ENCODE measurements at places on chromosomes 13 and 19. TPM values are rescaled to one million over a fixed set of nuclear protein-coding genes. Genes with fewer than 3 reads are reported as not detected.

LILRA1 gene
- not detected for polyA plus RNA-seq

ATP8B3 gene
- polyA plus RNA-seq = 0.83 TPM

NLRP7 gene
- polyA plus RNA-seq = not detected

HCN2 gene
- polyA plus RNA-seq = not detected

STOML3 gene
- not detected for polyA plus RNA-seq

FAM216B gene
- not detected for polyA plus RNA-seq

C13orf42 gene
- not detected for polyA plus RNA-seq

CNFN gene
- polyA plus RNA-seq = 0.52 TPM

SBK2 gene
- polyA plus RNA-seq = not detected

LILRB1 gene
- not detected for polyA plus RNA-seq

FAM124A gene
- not detected for polyA plus RNA-seq

KLK7 gene
- not detected for polyA plus RNA-seq

GAPDHS gene
- not detected for polyA plus RNA-seq

TSHZ3 gene
- polyA plus RNA-seq = 0.21 TPM

KLF12 gene
- polyA plus RNA-seq = 24.8 TPM

GPR12 gene
- not detected for polyA plus RNA-seq

SH2D3A gene
- 35.2 TPM for polyA plus RNA-seq

GIPC1 gene
- polyA plus RNA-seq = 34.0 TPM

EFNB2 gene
- polyA plus RNA-seq = not detected

GRCh38 chr13:32056316-32056715 lies 24.7 kb downstream of the FRY start:
- no peak for DNase-seq

- DNase-seq = peak; percentile 25
These were observed 405.8 kb downstream of the FGF9 start for GRCh38 chr13:22076658-22077057.

DNA sequence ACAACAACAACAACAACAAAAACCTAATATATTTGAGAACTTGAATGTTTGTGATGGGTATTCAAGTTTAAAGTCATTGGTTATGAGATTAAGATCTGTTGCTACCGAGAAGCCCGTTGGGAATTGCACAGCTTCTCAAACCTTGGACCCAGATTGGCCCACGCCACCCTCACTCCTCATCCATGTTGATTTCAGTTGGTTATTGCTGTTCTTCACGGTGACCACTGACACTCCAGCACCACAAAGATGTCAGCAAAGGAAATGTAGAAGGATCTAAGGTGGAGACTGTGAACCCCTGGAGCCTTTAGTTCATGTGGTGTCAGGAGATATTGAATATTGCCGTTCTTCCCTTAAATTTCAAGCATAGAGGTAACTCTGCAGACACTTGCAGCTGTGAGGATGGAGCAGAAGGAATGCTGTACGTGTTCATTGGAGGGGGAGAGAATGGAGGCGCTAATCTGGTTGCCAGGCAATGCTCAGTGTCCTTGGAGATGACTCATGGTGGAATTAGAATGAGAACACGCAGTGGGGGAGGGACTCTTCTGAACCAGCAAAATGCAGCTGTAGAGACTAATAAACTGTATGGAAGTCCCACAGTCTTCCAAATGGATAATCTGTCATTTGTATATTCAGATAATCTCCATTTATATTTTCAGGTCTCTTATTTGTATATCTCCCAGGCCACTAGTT lies 20.8 kb upstream of the ZNF835 start:
- no peak for DNase-seq

DNA sequence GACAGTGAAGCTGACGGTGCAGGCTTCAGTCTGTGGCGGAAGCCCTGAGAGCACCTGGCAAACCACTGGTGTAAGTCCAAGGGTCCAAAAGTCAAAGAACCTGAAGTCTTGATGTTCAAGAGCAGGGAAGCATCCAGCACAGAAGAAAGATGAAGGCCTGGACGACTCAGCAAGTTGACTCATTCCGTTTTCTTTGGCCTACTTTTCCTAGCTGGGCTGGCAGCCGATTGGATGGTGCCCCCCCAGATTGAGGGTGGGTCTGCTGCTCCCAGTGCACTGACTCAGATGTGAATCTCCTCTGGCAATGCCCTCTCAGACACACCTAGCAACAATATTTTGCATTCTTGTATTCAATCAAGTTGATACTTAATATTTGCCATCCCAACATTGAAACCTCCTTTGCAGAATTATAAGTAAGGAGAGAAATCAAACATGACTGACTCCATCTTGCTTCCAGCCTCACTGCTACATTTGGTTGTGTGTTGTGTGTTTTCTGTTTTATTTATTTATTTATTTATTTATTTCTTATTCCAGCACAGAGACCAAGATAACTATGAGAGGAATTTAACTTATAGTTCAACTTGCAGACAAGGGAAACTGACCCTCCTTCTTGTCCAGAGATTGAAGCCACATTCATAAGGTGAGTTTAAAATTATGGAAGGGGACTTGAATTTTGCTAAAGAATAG lies 32.8 kb downstream of the IGFL2 start:
- no peak for DNase-seq

- no peak for DNase-seq
These were observed 302.9 kb downstream of the LMO7 start for GRCh38 chr13:75938811-75939560.

GRCh38 chr13:30618186-30618929 lies 638 bp downstream of the USPL1 start:
- DNase-seq = no peak

DNA sequence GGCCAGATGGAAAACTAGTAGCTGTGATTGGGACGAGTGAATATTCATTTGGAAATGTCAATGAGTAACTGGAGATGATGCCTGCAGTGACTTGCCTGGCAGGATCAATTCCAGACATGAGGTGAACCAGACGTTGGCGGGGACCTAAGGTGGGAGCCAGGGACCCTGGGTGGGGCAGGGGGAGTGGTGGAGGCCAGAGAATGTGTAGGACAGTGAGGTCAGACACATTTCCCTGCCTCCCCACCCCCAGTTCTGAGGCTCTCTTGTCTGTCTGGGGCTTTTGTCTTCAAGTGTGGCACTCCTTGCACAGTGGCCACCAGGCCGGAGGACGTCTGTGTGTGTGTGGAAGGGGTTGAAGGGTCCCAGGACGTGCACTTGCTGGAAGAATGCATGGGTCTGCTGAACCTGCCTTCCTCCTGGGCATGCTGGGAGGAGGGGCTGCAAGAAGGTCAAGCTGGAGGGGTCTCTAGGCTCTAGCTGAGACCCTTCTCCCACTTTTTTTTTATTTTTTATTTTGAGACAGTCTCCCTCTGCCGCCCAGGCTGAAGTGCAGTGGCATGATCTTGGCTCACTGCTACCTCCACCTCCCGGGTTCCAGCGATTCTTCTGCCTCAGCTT lies 51.6 kb downstream of the CHST8 start:
- DNase-seq = no peak

- DNase-seq = no peak
These were observed 31.0 kb upstream of the SLC1A6 start for GRCh38 chr19:15010501-15011300.

- no peak for DNase-seq
These were observed 41.8 kb downstream of the RNASEH2B start for GRCh38 chr13:50951366-50951765.

DNA sequence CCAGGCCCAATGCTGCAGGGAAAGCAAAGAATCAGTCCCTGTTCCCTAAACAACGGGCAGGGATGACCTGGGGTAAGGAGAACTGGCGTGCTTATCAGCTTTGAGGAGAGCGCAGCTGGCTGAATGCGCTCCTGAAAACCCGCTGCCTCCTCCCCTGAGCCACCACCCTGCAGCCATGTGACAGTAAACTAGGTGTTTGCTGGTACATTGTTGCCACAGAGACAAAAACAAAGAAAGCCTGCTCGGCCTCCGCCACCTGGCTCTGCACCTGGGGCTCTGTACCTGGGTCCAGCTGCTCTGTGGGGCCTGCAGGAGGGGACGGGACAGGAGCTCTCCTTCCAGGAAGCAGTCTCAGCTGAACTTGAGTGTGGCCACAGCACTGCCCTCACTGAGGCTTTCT lies 21.8 kb downstream of the MCF2L start:
- no peak for DNase-seq

GRCh38 chr19:45151821-45152503 lies 8.8 kb downstream of the NKPD1 start:
- DNase-seq = no peak

DNA sequence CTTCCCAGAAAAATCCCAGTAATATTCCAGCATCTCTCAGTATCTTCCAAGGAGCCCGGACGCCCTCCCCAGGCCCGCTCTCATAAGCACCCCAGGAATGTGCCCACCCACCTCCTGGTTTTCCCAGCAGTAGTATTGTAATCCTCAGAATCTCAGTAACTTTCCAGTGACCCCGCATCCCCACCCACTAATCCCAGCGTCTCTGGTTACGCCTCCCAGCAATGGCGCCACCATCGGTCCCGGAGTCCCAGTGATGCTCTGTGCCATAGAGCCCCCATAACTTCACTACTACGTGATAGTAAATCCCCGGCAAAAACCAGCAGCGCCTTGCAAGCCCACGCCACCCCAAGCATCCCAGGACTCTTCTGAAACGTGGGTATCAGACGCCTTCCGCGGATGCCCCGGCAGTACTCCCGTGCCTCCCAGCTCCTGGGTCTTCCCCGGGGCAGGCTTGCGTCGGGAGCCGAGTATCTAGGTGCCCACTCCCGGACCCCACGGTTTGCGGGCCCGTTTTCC lies 928 bp upstream of the PNPLA6 start:
- DNase-seq = no peak

DNA sequence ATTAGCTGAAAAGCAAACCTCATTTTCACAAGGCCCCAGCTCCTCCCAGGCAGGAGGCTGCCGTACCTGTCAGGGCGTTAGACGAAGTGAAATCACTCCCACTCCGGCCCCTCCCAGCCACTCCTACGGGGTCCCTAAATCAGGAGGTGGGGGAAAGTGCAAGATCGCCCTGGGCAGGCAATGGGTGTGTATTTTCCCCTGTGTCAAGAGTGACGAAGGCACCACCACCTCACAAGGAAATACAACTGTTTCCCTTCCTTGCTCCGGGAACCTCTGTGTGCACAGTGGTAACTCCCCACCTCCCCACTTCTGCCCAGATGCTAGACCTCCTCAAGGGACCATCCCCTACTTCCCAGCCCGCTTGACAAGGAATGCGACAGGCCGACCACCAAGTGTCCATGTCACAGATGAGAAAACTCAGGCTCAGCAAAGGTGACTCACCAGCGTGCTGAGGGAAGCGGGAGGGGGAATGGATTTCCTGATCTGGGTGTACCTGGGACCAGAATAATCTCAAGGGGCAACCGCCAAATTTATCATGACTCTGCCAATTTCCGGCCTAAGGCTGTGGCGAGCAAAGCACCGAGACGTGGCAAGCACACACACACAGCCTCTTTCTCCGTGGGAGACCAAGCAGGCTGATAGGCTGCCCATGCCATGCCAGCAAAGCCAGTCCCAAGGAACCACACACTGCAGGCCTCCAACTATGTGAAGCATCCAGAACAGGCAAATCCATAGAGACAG lies 7.3 kb downstream of the PPP6R1 start:
- DNase-seq = peak; percentile 37

- DNase-seq = no peak
These were observed 289.2 kb upstream of the PCDH9 start for GRCh38 chr13:67519356-67519755.

DNA sequence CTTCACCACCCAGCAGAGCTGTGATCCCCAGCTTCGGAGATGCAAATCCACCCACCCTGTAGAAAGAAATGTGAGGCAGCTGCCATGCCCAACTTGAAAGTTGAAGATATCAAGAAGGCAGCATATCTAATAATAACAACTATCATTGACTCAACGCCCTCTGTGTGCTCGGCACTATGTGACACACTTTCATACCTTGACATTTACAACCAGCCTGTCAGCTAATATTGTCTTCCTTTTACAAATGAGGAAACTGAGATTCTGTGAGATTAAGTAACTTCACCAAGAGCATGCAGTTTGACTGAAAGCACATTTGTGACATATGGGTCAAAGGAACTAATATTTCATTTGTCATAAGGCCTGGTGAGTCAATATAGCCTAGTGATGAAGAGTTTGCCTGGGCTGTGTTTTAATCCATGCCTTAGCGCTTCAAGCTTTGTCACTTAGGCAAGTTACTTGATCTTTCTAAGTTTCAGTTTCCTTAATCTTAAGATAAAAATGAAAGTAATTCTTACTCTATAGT lies 137.0 kb downstream of the FLT1 start:
- no peak for DNase-seq

DNA sequence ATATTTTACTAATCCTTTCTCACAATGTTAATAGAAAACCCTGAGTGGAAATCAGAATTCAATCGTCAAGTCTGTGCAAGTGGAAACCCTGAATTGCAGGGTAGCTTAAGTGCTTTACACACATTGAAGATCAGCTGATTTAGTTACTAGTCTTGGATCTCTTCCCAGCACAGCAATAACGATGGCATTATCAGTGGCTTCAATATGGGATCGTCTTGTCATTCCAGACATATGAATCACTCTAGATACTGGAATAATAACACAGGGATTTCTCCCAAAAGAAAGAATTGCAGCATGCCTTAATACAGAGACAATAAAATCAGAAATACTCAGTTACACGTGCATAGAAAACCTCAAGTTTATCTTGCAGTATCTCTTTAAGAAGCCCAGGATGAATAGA lies 12.6 kb upstream of the METTL21C start:
- no peak for DNase-seq

GRCh38 chr19:49151267-49152118 lies 3.7 kb downstream of the HRC start:
- DNase-seq = peak; percentile 27

DNA sequence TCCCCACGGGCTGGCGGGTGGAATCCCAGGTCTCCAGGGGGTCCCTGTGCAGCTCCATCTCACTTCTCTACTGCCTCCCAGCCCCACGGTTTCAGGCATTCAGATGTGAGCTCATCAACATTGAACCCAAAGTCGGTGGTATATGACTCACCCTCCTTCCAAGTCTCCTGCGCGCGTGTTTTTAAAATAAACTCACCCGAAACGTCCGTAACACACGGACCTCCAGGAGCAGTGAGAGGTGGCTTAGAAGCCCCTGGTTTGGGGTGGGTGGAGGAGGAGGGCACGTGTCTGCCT lies 14.0 kb upstream of the CRTC1 start:
- DNase-seq = no peak

DNA sequence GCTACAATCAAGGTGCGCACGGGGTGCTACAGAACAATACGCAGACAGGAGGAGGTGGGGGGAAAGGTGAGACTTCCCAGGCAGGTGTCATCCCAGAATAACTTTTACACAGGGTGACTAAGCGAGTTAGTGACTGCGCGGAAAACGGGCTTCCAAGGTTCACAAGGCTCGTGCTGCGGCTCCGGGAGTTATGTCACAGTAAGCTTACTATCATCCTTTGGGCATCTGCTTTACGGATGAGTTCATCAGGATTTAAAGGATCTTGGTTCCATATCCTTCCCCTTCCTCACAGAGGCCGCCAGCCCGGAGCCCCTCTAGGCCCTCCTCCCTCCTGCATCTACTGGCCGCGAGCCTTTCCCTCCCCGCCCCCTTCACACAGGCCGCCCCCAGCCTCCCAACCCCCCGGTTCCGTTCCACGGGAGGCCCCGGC lies 474 bp upstream of the IFT88 start:
- DNase-seq = no peak
